ENCODE measurements at places on chromosomes 12 and 14.

DNA sequence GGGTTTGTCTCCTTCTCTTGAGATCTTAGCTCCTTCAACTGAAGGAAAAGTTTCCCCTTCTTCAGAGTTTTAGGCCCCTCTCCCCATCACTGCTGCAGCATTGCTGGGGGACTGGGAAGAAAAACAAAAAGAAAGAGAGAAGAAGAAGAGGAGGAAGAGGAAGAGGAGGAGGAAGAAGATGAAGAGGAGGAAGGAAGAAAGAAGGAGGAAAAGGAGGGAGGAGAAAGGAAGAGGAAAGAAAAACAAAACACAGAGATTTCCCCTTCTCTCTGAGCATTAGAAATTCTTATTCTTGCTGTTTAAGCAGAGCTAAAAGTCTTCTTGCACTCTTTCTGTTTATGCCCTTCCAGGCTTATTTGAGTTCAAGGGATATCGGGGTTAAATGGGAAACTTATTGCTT is 219.8 kb upstream of the AMIGO2 start:
- DNase-seq: no peak

DNA sequence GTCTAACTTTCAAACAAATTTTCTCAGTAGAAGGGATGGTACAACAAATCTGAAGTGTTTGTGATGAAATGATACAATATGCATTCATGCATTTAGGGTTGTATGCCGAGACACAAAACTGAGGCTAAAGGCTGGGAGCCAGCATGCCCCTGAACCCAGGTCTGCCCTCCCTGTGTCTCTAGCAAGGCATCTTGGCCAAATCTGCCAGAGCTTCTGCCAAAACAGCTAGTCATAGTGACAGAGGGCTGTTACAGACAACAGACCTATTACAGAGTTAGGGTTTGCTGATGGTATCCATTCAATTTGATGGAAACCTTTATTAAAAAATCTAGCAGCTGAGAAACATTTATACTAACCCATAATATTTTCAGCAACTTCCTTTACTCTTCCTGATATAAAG is 11.3 kb upstream of the CHPT1 start:
- no peak for DNase-seq

DNA sequence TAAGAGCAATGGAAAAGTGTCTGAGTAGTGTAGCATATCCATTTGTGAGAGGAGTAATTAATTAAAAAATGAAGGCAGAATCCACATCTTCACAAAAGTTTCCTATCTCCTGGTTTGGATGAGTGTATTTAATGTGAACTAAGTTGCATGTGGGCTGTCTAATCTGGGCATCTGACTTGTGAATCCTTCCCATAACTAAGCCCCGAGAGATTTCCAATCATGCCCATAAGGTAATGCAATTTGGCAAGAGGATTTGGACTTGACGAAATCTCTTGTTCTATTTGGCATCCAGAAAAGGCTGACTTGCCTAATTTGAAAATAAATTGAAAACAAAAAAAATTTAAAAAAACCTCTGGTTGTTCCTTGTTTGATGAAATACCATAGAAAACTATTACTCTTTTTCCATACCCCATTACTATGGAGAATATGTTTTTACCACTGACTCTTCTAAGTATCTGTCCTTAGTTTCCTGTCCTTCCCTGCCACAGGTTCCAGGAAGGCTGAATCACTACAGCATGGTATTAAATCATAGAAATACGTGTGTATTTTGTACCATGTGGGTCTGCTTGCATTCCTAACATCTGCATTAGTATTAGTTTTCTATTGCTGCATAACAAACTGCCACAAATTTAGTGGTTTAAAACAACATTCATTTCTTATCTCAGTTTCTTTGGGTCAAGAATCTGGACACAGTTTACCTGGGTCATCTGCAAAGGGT is 48.4 kb downstream of the ETV6 start:
- DNase-seq: no peak

DNA sequence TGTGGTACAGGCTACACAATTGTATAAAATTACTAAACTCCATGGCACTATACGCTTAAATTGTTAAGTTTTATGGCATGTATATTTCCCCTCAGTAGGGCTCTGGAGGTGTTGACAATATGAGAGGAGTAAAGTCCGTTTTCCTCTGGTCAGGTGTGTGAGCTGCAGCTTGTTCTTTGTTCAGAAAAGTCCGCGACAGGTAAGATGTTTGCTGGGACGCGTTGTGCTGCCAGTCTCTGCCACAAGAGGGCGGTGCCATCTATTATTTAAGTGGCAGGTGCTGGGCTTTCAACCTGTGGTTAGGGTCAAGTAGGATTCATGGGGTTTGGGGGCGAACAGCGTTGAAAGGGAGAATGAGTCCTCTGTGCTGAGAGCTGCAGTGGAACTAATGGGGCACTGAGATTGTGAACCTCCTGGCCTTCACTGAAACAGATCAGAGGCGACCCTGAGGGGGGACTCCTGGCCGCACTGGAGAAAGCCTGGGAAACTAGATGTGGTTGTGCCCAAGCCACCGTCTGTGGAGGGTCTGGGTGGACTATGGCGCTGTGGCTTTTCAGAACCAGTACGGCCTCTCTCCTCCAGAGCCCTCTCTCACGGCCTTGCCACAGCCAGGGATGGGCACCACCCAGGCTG is 179.0 kb downstream of the SLC15A4 start:
- DNase-seq: peak; percentile 30

- DNase-seq: peak; percentile 45
Measured at GRCh38 chr12:113214895-113215400, 6.3 kb upstream of the TPCN1 start.

GRCh38 chr14:100584056-100585031 is 2.9 kb downstream of the BEGAIN start:
- no peak for DNase-seq

DNA sequence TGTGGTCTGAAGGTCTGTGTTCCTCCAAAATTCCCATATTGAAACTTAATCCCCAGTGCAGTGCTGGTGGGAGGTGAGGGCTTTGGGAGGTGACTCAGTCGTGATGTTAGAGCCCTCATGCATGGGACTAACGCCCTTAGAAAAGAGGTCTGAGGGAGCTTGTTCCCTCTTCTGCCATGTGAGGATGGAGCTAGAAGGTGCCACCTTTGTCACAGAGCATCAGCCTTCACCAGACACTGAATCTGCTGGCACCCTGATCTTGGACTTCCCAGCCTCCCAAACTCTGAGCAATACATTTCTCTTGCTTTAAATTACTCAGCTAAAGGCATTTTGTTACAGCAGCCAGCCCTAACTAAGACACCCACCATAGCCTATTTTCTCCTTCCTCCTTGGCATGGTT is 13.9 kb downstream of the RAB15 start:
- no peak for DNase-seq

GRCh38 chr14:96038920-96039632 is at the start of gene C14orf132:
TSS of gene C14orf132 (plus strand) at chr14:96039362. CDS start at chr14:96039501, 139 bp downstream.
- peak; percentile 96 for DNase-seq

DNA sequence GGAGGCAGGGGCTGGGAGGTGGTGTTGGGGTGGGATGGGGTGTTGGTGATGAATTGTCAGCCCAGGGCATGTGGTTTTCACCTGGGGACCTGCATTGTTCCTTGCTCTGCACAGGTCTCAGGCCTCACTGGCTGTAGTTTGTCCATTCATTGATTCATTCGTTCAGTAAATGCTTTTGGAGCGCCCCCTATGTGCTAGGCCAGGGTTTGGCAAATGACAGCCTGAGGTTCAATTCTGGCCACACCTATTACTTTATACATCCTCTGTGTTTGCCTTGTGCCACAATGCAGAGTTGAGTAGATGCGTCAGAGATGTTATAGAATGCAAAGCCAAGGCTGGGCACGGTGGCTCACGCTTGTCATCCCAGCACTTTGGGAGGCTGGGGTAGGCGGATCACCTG is 4.7 kb downstream of the ADCK1 start:
- DNase-seq: no peak

DNA sequence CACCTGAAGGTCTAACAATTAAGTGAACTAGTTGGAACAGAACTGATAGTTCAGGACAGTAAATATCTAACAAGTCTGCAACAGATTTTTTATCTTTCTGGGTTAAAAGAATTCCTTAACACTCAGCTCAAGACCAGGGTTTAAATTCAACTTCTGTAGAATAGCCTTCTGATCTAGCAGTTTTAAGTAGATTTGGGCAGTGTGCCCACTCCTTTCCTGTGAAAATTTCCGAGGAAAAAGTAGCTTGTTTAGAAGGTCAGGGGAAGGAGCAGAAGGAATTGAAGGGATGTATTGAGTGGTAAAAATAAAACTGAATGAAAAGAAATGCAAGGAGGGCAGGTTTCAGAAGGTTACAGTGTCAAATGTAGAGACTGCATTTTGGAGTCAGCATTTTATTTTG is 45.8 kb downstream of the ATL1 start:
- DNase-seq: no peak

DNA sequence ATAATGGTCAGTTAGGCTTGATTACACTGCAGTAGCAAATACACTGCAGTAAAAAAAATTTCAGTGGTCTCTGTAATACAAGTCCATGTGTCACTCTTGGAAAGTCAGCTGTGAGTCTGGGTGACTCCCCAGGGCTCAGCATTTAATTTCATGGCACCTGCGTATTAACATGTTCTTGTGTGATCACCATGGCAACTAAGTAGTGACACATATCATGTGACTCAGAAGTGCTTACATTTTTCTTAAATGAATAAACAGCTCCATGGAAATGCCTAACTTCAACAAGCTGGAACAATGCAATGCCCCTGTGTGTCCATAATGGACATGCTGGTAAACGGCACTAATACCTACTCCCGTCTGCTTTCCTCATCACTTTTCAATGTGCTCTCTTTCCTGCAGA is 88.5 kb upstream of the ANO4 start:
- DNase-seq: no peak

DNA sequence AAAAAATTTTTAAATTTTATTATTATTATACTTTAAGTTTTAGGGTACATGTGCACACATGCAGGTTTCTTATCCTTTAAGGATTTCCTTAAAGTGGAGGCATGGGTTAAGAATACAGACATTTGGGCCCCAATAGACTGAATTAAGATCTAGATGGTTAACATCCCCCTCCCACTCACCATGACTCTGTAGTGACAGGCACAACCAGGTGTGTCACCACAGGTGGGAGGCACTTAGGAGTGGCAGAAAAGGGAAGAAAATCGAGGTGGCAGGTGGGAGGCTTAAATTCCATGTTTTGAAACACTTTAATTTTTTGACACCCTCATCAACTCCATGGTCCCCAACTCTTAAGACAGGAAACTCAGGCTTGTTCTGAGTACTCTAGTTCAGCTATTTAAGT is 37.6 kb upstream of the GRIP1 start:
- DNase-seq: no peak

DNA sequence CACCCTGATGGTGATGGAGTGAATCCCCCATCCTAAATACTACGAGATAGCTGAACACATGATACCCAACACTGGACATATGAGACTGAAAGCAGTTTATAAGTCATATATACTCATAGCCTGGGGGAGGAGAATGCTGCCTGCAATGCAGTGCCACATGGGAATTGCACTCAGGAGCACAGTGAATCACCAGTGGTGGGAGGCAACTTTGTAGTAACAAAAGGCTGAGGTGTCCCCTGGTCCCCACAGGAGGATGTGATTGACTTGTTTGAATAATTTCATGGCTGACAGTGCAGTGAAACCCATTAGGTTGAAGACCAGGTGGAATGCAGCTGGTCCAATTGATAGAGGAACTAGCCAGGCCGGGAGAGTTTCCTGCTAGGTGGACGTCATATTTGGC is 20.2 kb downstream of the CCDC38 start:
- no peak for DNase-seq

DNA sequence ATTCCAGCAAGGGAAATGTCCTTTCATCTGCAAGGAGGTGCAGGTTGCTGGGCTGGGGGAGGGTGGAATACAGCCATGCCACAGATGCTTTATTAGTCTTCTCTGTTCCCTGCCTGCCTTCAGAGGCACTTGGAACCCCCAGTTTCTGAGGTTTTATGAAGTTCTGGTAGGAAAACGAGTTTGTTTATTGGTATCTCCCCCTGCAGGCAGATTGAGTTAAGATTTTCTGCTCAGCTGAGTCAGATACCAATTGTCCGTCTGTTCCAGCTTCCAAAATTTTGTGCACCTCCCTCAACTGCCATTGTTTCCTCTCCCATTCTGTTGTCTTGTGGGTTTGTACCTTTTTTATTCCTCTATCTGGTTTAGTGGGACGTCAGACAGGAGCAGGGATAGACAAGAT is 155.6 kb downstream of the ETV6 start:
- DNase-seq: no peak

DNA sequence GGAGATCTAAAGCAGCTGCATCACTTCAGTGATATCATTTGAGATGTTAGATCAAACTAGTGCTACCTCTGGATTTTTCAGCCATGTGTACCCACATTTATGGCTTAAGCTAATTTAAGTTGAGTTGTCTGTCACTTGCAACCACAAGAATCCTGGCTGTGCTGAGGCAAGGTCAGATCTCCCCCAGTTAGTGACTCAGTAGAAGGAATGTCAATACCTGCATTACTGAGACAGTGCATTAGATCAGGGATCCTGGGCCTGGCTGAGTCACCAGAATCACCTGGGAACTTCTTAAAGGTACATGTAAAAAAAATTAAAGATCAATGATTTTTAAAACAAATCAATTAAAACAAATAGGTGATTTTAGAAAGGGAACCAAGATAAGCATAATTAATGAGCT is 84.6 kb upstream of the GRIN2B start:
- DNase-seq: no peak

DNA sequence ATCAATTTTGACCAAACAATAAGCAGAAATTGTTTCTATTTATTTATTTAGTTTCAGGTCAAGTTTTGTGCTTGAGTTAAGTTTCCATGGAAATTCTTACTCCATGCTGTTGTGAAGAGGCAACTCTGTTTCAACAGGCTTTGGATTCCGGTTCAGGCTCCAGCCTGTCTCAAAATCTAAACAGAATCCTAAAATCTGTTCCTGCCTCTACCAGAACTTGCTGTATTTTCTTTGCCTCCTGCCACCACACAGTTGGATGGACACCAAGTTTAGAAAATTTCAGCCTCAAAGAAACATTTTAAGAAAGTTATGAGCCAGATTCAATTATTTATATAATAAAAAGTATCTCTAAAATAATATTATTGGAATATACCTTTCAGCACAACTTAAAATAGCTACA is 330.9 kb downstream of the FOXG1 start:
- DNase-seq: no peak

DNA sequence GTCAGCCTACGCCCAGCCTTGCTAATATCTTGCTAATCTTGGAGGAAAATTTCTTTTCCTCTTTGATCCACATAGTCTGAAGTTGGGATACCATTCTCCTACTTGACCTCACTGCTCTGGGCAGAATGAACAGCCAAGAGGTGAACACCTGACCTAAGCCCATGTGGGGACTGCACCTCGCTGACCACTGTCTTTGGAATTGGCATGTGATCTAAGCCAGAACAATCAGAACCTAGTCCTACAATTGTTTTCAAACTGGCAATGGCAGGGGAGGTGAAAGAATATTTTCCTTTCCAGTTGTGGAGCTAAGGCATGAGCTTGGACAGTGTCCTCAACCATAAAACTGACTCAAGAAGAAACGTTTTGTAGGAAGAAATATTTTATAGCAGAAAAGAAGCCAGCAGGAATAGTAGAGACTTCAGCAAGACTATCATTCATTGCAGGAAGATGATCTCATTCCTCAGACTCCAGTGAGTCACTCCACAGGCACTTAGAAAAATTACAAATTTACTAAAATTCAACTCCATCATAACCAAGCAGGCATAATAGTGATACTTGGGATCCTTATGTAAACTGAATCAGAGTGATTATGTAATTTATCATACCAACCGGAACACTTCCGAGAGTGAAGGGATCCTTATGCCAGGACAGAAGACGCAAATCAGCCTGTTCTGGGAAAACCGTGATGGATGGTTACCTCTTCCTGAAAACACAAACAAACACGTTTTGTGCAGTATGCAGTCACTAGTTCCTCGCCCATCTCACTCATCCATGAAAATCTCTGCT is 14.7 kb downstream of the PTPRO start:
- no peak for DNase-seq
